ENCODE measurements at places on chromosomes 11 and 22. TPM values are rescaled to one million over a fixed set of nuclear protein-coding genes. Genes with fewer than 3 reads are reported as not detected.

OR52A1 gene
- total RNA-seq: not detected

BRMS1 gene
- total RNA-seq: 70.2 TPM

APBB1 gene
- 46.2 TPM for total RNA-seq

TRPT1 gene
- total RNA-seq: 35.6 TPM

DNA sequence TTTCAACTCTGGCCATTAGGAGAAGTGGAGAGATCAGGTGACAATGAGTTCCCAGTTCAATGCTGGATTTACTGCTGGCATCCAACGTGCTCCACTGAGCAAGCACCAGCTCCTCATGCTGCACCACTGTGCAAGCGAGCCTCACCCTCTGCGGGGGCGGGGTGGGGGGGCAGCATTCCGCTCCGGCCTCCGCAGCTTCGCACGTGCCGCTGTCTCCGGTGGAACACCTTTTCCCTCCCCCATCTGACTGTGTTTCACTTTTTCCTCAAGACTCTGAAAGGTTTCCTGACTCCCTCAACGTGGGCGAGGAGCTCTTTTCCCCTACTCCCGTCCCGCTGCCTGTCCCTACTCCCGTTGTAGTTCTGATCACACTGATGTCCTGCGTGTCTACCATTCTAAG, 835 bp upstream of the RHOD start:
- DNase-seq: no peak

DNA sequence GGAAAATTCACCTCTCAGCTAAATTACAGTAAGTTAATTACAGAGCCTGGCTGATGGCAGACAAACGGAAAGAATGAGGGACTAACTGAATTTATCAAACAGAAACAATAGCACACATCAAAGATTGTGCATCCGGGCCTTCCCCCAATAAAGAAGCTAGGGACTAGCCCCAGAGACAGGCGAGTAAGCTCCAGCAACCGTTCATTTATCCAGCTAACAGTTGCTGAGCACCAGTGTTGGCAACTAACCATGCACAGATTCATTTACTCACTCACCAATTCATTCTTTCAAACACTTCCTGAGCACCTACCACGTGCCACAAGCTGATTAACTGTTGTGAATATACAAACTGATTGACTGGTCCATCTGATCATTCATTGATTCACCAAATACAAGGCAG, 51.2 kb downstream of the SMCO4 start:
- no peak for DNase-seq

- no peak for DNase-seq
Observed at GRCh38 chr11:87726506-87726905, 448.7 kb downstream of the RAB38 start.

GRCh38 chr11:45428116-45428515, 142.0 kb upstream of the SYT13 start:
- DNase-seq: no peak

DNA sequence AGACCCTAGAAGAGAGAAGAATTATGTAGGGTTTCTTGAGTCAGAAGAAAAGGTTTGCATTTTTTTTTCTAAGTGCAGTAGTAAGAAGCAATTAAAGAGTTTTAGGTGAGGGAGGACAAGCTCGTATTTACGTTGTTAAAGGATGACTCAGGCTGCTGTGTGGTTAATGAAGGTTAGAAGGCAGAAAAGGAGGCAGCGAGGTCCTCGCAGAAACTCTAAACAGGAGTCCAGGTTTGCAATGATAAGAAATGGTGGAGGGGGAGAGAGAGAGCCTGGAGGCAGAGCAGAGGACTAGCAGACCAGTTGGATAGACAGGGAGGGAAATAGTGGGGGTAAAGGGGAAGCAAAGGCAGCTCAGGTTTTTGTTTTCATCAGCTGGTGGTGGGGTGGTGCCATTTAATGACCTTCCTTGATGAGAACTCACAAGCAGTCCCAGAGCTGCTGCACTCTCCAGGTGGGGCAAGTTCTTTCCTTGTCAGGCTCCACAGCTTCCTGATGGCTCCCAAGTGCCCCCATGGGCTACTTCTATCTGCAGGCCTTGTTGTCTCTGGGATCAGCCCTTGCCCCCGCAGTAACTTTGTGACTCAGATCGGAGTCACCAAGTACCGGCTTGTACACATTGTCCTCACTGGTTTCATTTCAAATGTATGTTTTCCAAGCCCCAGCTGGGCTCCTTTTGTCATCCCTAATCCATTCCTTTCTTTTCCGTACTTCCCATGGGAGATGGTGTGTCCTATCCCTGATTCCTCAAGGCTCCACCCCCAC, 8.3 kb upstream of the INSC start:
- no peak for DNase-seq

DNA sequence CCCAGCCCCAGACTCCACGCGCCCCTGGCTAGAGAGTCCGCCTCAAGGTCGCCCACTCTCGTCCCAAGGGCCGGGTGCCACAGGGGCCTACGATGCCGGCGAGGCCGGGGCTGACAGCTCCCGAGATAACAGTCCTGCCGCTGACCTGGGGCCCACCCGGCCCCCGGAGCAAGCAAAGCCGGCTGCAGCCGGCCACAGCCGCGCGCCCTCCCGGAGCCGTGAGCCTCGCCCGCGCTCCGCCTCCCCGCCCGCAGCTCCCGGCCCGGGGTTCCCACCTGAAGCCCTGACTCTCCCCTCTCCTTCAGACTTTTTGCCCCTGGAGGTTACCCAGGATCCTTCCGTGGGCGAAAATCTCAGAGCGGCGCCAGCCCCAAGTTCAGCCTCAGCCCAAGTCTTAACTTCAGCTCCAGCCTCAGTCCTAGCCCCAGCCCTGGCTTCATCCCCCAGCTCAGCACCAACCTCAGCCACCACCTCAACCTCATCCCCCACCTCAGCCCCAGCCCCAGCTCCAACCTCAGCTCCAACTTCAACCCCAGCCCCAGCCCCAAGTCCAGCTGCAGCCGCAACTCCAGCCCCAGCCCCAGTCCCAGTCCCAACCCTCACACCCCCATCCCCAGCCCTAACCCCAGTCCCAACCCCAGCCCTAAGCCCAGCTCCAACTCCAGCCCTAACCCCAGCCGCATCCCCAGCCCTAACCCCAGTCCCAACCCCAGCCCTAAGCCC, 1.7 kb downstream of the KLHDC7B start:
- DNase-seq: no peak

GRCh38 chr11:132779497-132779896, 752.8 kb downstream of the OPCML start:
- DNase-seq: no peak

DNA sequence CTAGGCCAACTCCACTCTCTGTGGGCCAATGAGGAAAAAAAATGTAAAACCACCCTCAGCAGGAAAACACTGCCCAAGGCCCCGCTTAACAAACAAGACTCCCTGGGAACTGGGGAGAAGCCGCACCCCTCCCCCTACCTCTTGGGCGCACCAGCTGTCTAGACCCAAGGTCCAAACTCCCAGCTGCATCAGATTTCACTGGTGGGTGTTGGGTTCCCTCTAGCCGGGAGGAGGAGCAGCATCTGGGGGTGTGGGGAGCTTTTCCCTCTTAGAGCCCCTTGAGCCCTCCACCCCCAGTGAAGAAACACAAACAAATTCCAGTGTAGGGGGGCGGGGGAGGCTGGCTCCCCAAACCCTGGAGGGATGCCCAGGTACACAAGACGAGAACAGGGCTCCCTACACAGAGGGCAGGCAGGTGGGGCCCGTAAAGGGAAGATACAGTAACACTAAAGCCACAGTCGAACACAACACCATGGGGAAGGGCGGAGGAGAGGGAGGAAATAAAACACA, 64.9 kb downstream of the NECTIN1 start:
- DNase-seq: no peak

- no peak for DNase-seq
Observed at GRCh38 chr11:33801821-33802193, 27.5 kb upstream of the FBXO3 start.
